ENCODE measurements at places on chromosomes 3 and 15.

DNA sequence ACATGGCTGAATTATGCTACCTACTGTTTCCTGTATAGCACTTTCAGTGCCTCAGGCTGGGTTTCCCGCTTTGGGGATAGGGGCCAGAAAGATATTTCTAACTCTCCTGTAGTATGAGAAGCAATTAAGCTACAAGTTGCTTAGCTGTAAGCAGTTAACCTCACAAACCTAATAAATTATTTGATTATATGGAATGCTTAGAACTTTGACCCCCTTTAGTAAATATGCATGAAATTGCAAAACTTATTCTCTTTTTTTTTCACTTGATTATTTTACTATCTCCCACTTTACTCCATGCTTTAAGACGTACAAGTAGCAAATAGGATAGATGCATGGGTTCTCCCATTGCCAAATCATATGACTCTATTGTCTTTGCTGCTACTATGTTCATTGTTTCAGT, 27.5 kb upstream of the CHMP2B start:
- ATAC-seq, result no peak

- no peak for ATAC-seq
Observed at GRCh38 chr15:62190274-62190673, 25.2 kb upstream of the C2CD4B start.

- ATAC-seq, result no peak
Observed at GRCh38 chr3:46114323-46114988, 87.2 kb upstream of the XCR1 start.

DNA sequence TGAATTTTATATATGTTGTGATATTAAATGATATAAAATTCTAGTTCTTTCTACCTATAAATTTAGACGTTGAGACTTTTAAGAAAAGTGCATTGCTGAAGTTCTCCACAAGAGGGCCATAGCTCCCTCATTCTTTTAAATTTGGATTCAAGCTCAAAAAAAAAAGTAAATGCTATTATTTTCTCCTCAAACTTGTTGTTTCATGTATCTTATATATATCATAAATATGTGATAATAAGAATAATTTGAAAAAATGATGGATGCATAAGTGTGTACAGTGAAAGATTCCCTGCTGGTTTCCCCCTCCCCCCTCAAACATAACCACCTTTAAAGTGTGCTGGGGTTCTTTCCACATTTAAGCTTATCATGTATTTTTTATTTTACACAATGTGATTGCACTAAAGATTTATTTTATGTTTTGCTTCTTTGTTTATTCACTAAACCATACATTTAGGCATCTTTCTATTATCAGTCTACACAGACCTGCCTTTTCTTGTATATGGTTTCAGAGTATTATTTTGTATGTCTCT, 769.4 kb upstream of the GOLIM4 start:
- ATAC-seq, result no peak

- no peak for ATAC-seq
Observed at GRCh38 chr15:56058986-56059385, 65.6 kb upstream of the NEDD4 start.

DNA sequence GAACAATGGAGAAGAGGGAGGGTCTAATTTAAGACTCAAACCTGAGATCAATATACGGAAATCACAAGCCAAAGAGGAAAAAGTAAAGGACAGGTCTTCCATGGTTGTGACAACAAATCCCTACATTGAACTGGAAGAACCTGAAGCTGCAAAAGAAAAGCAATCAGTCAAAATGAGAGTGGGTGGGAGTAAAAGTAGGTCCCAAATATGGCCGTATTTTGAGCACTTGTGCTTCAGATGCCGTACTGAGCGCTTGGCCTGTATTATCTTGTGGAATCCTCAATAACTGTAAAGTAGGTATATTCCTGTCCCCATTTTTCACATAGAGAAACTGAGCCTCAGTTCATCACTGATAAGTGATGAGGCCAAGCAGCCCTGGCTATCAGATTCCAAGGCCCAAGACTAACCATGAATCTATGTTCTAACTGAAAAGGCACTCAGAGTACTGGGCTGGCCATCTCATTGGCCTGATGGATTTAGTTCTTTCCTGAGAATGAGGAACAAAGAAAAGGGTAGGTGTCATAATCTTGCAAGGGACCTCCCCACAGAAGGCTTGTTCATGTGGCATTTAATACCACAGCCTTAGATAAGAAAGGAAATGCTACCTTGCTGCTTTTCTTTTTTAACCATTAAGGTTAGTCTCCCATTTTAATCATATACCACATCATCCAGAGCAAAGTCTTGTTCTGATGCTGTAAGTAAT, 52.5 kb downstream of the LRRN1 start:
- peak; percentile 5 for ATAC-seq

DNA sequence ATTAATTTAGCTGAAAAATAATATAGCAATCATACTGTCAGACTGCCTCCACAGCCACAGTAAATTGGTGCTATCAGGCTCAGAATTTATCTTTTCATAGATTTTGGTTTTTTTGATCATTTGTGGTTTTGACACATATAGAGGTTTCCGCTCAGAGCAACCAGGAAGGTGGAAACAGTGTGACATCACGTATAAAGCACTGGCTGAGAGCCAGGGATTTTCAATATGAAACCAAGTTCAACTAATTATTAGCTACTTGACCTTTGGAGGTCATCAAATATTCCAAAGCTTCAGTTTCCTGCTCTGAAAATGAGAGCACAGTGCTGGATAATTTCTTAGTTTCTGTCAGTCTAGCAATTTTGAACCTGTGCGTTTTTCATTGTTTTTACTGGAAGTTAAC, 433.8 kb upstream of the SUCLG2 start:
- peak; percentile 72 for ATAC-seq

- no peak for ATAC-seq
Observed at GRCh38 chr3:197798863-197799262, 7.8 kb downstream of the LRCH3 start.

DNA sequence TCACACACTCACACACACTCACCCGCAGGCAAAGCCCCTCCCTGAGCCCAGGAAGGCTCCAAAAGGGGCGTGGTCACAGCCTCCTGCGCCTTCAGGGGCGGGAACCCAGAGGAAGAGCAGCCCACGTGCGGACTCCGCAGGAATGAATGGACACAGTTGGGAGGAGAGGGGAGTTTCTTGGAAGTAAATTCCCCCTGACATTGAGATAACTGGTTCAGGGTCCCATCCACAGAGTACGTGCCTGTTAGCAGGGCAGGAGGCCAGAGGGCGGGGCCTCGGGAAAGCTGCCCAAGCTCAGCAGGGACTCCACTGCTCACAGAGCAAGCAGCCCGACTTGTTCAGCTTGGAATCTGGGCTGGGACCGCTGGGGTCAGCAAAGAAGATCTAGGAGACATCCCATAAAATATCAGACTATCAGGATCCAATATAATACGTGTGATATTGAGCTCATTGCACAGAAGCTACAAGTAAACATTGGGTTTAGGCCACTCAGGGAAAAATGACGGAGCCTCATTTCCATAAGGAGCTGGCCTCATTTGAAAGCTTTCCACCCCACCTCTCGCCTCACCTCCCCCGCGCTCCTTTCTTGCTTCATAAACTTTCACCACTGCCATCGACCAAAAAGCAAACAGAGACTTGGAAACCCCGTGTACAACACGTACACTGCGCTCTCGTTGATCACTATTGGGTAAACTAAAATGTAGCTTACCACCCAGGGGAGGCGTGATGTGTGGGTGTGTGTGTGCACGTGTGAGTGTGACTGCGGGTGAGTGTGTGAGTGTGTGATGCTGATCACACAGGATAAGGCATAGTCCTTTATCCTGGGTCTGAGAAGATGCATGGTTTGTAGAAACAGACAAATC, 36.0 kb downstream of the TM2D3 start:
- ATAC-seq, result peak; percentile 59

GRCh38 chr15:34047893-34048775, 9.1 kb upstream of the AVEN start:
- ATAC-seq, result no peak

DNA sequence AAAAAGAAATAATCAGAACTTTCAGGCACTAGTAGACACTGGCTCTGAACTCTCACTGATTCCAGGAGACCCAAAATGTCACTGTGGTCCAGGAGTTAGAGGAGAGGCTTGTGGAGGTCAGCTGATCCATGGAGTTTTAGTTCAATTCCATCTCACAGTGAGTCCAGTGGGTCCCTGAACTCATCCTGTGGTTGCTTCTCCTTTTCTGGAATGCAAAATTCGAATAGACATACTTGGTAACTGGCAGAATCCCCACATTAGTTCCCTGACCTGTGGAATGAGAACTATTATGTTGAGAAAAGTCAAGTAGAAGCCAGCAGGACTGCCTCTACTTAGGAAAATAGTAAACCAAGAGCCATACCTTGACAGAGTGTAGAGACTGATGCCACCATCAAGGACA, 87.3 kb upstream of the OXTR start:
- ATAC-seq, result no peak

- ATAC-seq, result peak; percentile 15
Observed at GRCh38 chr3:4749567-4750002, 229.7 kb upstream of the BHLHE40 start.

DNA sequence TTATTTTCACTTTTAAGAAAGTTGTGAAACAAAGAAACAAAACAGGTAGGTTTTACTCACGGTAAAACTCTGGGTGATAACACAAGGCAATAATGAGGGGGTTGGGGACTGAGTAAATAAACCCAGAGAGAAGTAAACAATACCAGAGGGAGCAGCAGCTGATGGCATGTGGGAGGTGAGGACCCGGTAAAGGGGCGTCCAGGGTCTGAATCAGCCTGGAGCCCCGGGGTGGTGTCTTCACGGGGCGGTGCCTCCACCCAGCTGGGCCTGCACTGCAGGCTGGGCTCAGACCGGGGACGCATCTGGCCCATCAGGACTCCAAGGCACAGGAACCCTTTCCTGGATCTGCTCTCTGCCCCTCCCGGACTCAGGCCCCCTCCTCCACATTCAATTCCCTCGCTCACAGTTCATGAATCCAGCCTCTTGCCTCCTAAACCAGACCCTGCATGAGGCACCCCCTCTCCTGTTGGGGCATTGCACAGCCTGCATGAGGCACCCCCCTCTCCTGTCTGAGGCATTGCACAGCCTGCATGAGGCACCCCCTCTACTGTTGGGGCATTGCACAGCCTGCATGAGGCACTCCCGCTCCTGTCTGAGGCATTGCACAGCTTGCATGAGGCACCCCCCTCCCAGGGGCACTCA, 73.9 kb upstream of the MFGE8 start:
- no peak for ATAC-seq

GRCh38 chr15:62824111-62825015, 218.2 kb upstream of the TPM1 start:
- ATAC-seq, result no peak

GRCh38 chr3:170585937-170586310, at the start of gene SLC7A14:
Gene SLC7A14, minus strand, starts transcription at chr3:170586075. Its CDS starts 59,139 bp downstream, at chr3:170526936.
- no peak for ATAC-seq

DNA sequence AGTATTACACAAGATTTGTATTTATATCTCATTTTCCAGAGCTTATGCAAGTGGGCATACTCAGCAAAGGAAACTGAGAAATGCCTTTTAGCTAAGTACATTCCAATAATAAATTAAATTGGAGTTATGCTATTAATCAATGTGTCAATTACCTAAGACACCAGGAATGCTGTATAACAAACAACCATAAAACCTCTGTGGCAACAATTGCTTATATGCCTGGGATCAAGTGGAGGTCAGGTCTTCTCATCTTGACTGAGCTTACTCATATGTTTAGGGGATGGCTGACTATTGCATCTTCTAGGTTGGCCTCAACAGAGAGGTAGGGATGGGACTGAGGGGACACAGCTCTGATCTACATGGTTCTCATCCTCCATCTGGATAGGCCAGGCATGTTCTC, 30.7 kb downstream of the CD200R1L start:
- no peak for ATAC-seq

DNA sequence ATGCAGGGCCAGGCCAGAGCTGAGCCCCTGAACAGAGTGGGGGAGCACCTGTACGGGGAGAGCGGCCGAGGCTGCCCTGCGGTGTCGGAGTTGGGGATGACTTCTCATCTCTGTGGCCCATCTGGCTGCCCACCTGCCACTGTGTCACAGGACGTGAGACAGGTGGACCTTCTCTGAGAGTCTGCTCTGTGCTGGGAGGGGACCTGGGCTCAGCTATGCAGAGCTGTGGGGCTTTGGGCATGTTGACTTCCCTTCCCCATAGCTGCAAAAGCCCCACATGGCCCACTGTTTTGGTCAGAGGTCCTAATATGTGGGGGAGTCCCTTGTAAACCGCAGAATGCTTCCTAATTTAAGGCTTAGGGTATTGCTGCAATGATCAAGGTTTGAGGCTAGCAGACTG, 68.0 kb upstream of the TRPM1 start:
- no peak for ATAC-seq

- ATAC-seq, result no peak
Observed at GRCh38 chr15:95405447-95405846, 925.1 kb upstream of the NR2F2 start.

GRCh38 chr3:170058127-170058526, 20.3 kb downstream of the GPR160 start:
- peak; percentile 13 for ATAC-seq
